ENCODE measurements at places on chromosomes 12 and 14. TPM values are rescaled to one million over a fixed set of nuclear protein-coding genes. Genes with fewer than 3 reads are reported as not detected.

LPAR5 gene
- polyA plus RNA-seq, result 0.14 TPM

CFAP251 gene
- not detected for polyA plus RNA-seq

TAS2R9 gene
- not detected for polyA plus RNA-seq

INHBE gene
- polyA plus RNA-seq, result not detected

GTF2H3 gene
- 12.3 TPM for polyA plus RNA-seq

PRB2 gene
- polyA plus RNA-seq, result not detected

REP15 gene
- not detected for polyA plus RNA-seq

TEX52 gene
- not detected for polyA plus RNA-seq

PLA2G1B gene
- polyA plus RNA-seq, result not detected

LYZ gene
- polyA plus RNA-seq, result 46,644 TPM

B4GALNT1 gene
- not detected for polyA plus RNA-seq

MYF6 gene
- polyA plus RNA-seq, result not detected

ALDH1L2 gene
- polyA plus RNA-seq, result 0.20 TPM

GPR135 gene
- 0.69 TPM for polyA plus RNA-seq

DBX2 gene
- not detected for polyA plus RNA-seq

TEX22 gene
- polyA plus RNA-seq, result 0.57 TPM

KRT79 gene
- not detected for polyA plus RNA-seq

ADSS1 gene
- 0.64 TPM for polyA plus RNA-seq

POTEM gene
- polyA plus RNA-seq, result not detected

ST8SIA1 gene
- not detected for polyA plus RNA-seq

PTCSC3 gene
- not detected for polyA plus RNA-seq

CFAP54 gene
- polyA plus RNA-seq, result not detected

All from CD14-positive monocyte (primary cell).